ENCODE measurements at places on chromosomes 16 and 17.
A peak's percentile ranks its signal among the peaks of the same experiment; 100 is the strongest.

DNA sequence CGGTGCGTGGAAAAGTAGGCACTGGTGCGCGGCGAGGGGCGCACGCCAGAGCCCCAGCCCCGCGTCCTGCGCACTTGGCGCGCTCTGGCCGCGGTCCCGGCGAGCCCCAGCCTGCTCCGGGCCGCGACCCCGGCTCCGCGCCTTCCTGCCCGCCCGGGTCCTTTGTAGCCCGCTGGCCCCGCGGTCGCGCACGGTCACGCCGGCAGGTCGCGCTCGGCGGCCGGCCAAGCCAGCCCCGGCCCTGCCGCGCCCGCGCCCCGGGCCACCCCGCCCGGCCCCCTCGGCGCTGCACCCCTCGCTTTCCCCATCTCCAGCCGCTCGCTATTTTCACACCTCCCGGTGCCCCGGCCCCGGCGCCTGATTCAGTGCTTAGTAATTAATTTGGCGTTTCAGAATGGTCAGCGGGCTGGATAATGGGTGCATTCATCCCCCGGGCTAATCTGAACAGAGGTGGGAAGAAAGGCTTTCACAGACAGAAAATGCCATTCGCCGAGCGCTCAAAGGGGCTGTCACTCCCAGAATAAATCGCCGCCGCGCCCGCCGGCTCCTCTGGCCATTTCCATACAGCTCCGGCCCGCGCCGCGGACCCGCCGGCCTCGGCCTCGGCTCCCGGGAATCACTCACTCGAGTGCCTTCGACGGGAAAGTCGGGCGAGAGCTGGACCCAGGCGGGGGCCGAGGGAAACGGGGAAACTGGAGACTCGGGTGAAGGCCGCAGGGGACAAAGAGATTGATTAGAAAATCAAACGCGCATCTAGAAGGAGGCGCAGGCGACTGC is 17.8 kb upstream of the NTN1 start:
- DNase-seq: no peak

DNA sequence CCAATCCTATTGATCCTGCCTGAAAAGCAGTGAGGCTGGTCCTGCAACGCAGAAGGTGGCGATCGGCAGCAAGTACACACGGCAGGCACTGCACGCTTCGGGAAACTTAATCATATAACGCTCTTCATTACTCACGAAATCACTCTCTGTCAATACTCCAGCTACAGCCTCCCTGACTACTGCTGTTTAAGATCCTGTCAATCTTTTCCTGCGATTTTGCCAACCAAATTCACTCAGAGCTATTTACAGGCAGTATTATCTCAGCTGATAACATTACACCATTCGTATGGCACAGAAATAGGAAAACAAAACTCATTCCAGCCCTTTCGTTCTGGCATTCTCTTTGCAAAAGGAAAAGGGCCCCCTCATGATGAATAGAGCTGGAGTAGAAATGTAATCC is 262.4 kb upstream of the CDH8 start:
- no peak for DNase-seq

DNA sequence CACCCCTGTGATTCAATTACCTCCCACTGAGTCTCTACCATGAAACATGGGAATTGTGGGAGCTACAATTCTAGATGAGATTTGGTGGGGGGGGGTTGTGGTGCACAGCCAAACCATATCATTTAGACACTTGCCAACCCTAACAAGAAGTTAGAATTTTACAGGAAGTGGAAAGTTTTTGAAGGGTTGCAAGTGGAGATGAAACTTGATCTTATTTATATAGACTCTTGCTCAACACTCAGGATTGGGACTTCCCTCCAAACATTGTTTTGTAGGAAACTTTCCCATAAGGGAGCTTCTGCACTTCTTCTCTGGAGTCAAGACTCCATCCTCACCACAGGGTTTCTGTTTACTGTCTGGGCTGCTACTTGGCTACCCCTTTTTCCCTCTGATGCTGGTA is 266.7 kb upstream of the CDH11 start:
- no peak for DNase-seq

DNA sequence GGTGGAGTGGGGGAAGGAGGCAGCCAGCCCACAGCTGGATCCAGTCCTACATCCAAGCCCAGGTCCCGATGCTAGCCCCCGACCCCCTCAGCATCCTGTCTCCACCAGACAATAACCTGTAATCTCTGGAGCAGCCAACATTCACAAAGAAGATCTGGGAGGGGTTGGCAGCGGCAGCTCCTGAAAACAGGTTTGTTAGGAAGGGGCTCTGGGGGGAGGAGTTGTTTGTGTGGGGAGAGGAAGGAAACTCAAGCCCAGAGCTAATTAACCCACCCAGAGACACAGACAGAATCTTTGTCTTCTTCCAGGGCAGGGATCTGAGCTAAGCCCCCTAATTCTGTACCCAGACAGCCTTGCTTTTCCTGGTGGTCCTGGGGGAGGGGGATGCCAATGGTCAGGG is 4.6 kb upstream of the C17orf113 start:
- DNase-seq: no peak

DNA sequence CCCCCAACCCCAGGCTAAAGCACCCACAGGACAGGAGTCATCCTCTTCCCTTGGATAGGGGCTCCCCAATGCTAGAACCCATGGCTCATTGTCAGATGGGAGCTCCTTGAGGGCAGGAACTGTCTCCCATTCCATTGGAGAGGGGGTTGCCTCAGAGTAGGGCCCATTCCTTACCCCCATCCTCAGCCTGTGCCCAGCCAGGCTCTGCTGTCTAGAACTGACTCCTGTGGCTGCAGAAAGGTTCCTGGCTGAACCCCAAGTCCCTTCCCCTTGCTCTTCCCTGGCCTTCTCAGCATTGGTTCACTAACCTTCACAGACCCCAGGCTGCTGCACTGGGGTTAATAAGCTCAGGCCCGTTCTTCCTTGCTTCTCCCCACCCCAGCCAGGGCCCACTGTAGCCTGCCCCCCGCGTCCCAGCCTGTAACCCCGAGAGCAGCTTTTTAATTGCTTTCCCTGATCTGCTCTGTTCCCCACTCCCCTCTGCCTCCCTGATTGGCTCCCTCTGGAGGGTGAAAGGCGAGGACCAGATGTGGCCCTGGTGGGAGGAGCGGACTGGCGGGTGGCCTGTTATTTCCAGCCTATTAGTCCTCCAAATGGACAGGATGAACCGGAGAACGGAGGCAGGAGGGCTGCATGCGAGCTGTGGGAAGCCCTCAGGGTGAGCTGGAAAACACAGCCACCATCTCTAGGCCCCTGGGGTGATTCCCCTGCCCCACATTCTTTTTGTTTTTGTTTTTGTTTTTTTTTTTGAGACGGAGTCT is 6.0 kb upstream of the GFAP start:
- no peak for DNase-seq

DNA sequence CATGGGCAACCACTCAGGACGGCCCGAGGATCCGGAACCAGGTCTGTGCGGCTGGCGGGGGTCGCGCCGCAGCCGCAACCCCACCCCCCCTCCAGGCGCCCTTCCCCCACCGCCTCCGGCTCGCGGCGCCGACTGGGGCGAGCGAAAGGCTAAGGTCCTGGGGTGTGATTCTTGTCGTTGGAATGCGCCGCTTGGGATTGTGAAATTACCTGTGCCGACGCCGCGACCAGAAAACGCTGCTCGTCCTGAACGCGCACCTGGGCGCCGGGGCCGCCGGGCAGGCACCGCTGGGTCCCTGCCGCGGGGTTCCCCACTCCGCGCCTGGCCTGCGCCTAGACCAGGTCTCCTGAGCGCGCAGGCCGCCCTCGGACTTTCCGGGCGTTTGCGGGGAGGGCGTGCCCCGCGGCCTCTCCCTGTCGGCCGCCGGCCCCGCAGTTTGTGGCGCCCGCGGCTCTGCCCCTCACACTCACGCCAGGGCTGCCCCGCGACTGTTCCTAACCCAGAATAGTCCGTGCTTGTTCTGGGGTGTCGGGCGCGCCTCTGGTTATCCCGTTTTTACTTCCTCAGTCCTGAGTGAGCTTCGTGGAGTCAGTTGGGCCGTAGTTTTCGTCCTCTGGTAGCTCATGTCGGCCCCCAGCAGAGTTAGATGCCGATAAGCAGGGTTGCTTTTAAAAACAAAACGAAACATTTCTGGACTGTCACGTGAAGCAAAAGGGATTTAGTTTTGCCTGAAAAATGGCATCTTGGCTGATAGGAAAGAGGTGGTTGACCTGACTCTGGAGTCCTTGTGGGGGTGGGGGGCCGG is 147.2 kb downstream of the SPECC1 start:
- DNase-seq: peak; percentile 12

GRCh38 chr17:31695456-31696090 is 163.5 kb downstream of the COPRS start:
- no peak for DNase-seq

DNA sequence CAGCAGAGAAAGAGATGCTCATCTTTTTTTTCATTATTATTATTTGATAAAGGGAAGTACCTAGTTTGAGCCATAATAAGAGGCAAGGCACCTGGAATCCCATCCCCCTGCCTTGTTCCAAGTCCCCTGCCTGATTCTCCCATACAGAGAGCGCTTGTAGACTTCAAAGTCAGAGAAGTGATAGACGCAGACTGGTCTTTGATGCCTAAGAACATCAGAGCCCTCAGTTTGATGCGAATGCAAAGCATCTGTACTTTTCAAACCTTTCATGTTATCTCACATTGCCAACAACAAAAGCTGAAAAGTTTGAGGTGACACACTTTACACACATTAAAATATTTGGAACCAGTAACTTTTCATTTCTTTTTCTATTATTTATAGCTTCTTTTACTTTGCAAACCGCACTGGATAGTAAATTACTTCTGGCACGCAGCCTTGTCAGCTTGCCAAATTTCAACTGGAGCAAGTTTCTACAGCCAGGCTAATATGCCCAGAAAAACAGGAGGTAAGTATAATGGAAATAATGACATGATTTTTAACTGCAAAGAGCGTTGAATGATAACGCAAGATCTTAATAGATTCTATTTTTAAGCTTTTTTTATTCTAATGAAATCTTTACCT is 5.9 kb upstream of the UTP6 start:
- peak; percentile 55 for DNase-seq

DNA sequence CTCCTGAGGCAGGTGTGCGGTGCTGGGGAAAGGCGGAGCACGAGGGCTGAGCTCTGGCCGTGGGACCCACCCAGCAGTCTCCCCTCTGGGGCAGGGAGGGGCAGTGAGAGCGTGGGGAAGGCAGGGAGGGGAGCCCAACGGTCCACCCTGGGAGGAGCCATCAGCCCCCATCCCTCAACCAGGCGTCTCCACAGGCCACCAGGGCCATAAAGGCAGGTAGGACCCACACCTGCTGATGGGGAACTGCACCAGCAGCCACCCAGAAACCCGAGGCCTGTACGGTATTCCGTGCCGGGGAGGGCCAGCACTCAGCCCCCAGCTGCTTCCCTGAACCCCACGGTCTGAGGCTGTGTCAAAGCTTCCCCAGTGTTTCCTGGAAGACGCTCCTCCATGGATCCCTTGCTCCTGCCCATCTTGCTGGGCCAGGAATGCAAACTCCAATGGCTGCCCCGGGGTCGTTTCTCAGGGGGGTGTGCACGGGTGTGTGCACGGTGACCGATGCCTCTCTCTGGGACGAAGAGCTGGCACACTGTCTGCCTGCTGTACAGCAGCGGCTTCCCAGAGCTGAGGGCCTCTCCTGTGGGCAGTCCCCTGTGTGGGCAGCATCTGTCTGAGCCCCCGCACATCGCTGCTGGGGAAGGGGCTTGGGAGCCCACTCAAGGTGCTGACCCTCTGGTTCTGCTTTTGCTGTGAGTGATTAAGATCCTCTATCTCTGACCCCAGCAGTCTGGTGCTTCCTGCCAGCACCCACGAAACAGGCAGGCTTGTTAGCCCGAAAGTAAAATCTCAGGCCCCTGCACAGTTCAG is 17.2 kb upstream of the METRNL start:
- DNase-seq: no peak

- no peak for DNase-seq
These were observed 26.9 kb downstream of the IRX5 start for GRCh38 chr16:54957403-54958166.

DNA sequence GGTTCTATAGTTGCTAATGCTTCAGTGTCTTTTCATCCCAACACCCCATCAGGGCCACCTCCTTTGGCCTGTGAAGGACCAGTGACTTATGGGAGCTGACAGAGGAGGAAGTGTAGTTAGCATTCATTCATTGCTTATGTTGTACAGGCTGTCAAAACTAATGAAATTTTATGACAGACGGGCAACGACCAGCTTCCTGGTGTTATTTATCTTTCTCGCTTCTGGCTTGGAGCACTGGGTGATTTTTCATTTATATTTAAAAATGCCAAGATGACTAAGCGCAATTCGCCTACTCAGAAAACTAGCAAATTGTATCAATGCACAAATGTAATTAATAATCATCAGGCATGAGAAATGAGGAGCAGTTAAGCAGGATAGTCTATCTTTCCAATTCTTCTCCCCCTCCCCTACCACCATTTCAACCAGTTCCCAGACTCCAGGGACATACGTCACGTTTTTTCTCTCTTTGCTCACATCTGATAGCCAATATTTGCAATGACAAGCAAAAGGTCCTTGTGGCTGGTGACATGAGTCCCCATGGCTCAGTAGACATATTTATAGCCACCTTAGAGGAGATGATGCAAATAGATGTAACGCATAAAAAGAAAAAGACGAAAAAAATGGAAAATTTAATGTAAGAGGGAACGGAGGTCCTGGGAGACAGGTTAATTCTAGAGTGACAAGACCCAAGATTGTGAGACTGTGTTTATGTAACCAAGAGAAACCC is 11.2 kb downstream of the CDRT15 start:
- no peak for DNase-seq

DNA sequence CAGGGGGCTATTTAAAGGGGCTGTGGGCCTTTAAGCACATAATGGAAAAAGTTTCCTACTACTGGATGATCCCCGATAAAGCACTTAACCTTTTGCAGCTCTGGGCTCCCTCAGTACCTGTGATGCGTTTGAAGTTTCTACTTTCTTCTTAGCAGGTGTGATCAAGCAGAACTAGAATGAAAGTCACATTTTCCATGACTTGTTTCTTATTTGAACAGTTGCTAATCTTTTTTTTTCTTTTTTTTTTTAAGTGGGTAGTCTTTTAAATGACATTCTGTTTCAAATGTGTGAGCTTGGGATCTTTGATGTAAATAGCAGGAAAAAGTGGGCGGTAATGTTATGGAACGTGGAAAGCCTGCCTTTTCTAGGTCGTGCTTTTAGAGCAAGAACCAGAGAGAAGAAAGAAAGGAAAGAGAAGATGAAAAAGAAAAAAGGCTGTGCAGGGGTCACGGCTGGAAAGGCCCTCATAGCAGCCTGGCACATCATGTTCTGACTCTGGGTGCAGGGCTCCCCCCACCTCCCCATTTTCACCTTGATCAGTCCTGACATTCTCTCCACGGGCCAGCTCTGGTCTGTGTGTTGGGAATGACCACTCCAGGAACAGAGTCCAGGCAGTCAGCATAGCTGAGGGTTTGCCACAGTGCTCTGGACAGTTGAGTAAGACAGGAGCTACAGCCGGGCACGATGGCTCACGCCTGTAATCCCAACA is 150.6 kb downstream of the CLEC16A start:
- no peak for DNase-seq
